Iris pigment epithelial cell (primary cell): ENCODE measurements at places on chromosomes 4 and X.

GRCh38 chr4:129641179-129641578 lies 545.2 kb downstream of the C4orf33 start:
- peak; percentile 50 for DNase-seq

DNA sequence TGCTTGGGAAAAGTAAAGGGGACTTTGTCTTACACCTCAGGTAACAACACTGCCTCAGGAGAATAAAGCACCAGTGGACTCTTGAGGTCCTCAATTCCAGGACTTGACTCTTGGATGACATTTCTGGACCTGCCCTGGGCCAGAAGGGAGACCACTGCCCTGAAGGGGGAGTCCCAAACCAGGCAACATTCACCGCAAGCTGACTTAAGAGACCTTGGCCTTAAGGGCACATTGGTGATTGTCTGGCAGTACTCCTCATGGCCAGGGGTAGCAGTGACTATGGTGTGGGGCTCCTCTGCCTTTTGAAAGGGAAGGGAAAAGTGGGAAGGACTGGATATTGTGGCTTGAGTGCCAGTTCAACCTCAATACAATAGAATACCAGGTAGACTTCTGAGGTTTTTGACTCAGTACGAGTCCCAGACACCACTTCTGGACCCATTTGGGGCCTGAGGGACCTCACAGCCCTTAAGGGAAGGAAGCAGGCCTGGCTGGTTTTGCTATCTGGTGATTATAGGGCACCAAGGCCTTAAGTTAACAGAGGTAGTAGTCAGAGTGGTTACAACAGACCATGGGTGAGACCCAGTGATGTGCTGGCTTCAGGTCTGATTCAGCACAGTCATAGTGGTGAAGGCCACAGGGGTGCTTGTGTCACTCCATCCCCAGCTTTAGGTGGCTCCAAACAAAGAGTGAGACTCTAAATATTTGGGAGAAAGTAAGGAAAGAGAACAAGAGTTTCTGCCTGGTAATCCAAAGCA lies 121.2 kb upstream of the TET2 start:
- DNase-seq, result no peak

- DNase-seq, result no peak
Measured at GRCh38 chrX:80022363-80023031, 7.9 kb downstream of the TBX22 start.

DNA sequence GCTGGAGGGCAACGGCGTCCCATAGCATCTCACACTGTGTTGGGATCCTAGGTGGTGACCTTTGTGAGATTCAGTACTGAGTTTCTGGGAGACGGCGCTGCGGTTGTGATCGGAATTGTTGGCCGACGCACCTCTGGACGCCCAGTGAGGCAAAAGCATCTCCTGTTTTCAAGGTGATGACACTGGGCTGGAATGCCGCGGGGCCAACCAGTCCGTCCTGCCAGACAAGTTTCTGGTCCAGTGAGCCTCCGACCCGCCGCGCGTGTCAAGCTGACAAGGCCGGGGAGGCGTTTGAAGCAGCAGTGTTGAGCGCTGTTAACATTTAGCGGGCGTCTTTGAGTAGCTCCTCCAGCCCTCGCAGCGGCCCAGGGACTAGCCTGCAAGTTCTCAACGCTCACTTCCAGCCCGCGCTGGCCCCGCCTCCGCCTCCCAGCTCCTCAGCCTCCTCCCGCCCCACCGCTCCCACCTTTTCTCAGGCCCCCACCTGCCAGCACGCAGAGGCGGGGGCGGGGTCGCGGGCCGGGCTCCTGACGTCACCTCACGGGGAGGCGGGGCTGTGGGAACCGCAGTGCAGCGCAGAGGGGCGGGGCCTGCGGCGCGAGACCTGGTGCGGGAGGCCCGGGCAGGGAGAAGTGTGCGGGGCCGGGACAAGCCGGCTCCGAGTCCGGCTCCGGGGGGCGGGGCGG lies 482 bp upstream of the CDS1 start:
- DNase-seq, result peak; percentile 53

- no peak for DNase-seq
Measured at GRCh38 chrX:127405946-127406345, 586.4 kb downstream of the PRR32 start.

GRCh38 chrX:153886915-153887314 lies 942 bp upstream of the L1CAM start:
- no peak for DNase-seq

DNA sequence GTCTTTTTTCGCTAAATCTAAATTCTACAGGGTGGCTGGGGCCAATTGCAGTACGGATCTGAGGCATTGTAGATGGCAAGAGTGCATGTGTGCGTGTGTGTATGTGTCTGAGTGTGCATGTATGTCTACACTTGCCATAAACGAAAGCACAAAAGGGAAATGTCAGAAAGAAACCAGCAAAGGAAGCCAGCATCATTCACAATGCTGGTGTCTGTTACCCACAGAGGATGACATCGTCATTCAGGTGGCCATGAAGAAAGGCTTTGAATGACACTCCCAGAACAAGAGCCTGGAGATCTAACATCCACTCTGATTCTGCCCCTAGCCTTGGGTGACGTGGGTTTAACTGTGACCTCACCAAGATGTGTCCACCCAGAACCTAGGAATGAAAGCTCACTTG lies 124.6 kb downstream of the DHRSX start:
- no peak for DNase-seq

DNA sequence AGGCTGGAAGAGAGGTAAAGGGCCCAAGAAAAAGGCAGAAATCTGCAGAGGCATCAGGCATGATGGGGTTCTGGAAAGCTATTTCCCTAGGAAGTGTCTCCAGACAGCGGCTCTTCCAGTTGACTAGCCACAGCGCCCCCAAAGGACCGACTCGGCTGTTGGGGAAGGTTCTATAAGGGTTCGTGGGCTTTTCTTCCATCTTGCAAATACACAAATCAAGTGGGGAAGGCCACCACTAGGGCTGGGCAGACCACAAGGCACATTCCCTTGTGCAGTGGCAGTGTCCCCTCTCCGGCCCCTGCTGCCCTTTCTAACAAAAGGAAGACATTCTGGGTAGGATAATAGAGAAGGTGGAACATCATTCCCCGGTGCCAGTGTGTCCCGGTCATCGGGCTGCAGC lies 18.2 kb downstream of the BCOR start:
- no peak for DNase-seq

GRCh38 chrX:34341258-34341657 lies 209.1 kb upstream of the FAM47A start:
- DNase-seq, result no peak

- no peak for DNase-seq
Measured at GRCh38 chr4:96986816-96987215, 1146.9 kb downstream of the PDHA2 start.

GRCh38 chr4:108959491-108959890 lies 196.6 kb upstream of the ETNPPL start:
- peak; percentile 53 for DNase-seq

DNA sequence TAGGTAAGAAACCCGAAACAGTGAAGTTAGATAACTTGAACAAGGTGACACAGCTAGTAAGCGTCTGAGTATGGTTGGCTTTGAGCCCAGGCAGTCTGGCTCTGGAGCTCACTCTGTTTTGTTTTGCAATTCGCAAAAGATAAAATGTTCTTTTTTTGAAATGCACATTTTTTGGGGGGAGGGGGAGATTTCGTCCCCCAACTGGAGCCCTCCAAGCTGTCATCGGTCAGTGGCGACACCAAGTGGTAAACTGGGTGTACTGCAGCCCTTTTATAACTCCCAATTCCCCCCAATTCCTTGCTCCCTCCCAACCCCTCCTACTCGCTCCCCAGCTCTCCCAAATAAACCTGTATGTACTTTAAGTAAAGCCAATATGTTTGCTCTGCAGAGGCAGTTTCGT lies 2.8 kb upstream of the CLCN5 start:
- DNase-seq, result peak; percentile 77

DNA sequence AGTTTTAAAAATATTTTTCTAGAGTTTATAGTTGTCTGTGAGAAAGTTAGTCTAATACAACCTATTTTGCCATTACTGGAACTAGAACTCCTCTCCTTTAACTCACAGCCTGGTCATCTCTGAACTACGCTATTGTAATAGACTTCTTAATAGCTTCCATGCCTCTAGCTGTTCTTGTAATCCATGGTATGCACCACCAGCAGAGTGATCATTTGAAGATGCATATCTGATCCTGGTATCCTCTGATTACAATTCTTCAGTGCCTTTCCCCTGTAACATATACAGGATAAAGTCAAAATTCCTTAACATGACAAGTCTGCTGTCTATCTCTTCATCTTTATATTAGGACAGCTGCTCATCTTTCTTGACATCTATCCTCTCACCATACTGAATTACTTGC lies 37.6 kb upstream of the NALF2 start:
- no peak for DNase-seq

DNA sequence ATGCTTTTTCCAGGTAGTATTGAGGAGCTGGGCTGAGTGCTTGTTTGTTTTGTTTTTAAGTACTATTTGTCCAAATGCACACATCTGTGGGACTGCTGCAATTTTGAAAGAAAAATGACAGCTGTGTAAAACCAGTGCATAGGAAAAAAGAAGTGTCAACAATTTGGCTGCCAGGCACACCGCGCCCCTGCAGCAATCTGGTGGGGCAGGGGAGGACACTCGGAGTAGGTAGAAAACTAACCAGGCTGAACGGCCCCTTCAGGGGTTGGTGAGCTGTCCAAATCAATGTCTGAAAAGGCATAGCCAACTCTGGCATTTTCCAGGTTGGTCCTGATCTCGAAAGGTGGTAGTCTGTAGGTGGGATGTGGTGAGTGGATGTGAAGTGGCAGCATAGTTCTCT lies 1.1 kb downstream of the LDOC1 start:
- no peak for DNase-seq

DNA sequence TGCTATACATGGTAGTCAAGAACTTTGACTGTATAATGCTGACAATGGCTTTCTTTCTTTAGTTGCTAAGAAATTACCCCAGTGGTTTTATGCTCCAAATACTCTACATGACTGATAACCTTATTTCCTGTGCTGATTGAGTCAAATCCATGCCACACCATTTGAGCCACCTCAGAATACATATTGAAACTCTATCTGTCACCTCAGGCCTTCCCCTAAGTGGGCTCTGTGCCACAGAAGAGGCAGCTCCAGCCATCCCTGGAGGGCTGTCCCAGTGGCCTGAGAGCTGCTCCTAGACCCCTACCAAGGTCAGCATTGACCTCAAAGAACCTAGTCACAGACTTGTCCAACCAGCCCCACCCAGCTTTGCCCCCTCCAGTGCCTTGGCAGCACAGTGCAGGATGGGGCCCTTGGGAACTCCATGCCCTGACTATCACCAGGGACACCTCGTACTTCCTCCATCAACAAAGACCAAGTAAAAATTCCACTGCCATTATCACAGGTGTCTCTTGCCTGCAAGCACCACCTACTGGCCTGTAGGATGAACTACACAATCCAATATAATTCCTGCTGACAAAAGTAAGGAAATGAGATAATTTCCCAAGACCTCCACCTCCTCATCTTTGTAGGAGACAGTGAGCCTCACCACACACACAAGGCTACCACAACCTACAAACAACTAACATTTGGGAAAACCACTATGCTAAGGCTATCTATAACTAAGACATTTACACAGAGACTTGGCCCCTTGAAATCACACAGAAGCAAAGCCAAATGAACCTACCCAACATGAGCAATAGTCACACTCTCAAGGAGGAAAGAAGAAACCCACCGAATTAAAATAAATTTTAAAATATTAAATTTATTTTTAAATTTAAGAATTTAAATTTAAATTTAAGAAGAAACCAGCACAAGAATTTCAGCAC lies 239.9 kb downstream of the NKX6-1 start:
- DNase-seq, result peak; percentile 35

DNA sequence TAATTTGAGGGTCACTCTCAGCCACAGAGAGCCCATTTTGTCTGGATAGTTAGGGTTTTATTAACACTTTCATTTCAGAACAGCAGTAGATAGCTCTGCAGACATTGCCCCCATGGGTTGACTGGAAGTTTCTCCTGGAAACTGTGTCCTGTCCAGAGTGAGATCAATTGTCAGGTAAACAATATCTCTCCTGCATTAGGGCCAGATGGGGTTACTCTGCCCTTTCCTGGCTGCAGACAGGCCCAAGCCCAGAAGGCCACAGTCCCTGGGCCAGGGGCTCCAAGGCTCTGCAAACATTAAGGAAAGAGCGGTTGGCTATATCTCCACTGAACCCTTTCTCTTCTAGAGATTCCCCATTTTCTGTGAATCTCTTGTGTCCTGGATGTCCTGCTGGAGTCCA lies 436.8 kb upstream of the PRKX start:
- no peak for DNase-seq

DNA sequence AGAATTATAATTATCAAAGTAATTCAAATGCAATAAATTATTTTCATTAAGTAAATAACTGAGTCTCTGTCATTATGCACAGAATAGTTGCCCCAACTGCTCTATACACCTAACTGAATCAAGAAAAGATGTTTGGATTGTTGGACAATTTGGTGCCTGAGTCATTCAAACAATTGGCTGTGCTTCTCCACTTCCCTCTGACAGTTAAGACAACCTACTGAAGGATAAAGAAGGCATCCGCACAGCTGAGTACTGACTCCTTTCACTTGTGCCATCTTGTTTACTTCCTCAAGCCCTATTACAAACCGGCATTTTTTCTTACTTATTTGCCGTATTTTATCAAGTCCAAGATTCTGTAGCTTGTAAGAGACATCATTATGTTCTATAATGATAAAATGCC lies 110.6 kb upstream of the C1QTNF7 start:
- peak; percentile 29 for DNase-seq

DNA sequence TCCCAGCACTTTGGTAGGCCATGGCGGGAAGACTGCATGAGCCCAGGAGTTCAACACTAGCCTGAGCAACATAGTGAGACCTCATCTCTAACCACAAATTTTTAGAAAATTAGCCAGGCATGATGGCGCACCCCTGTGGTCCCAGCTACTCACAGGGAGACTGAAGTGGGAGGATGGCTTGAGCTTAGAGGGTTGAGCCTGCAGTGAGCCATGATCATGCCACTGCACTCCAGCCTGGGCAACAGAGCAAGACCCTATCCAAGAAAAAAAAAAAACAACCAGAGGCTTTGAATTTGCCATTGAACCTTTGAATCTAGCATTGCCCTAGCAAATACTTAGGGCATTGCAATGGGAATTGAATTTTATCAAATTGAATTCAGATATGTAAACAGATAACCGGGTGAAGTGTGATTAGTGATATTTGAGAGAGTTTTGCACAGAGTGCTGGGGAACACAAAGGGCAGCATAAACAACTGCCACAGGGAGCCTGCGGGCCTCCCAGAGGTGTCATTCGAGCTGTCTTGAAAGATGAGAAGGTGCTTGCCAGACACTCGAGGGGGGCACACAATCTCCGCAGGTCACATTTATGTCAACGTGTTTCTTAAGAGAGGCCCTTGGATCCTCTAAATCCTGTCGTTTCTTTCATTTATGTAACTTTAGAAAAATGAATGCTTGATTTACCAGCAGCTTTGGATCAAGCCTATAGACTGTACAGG lies 200.3 kb downstream of the AASDH start:
- DNase-seq, result no peak

GRCh38 chrX:118519411-118520215 lies 24.0 kb downstream of the DOCK11 start:
- peak; percentile 77 for DNase-seq

- DNase-seq, result no peak
Measured at GRCh38 chr4:169102026-169102425, 92.0 kb upstream of the CBR4 start.

- peak; percentile 7 for DNase-seq
Measured at GRCh38 chr4:149426461-149426860, 389.2 kb downstream of the IQCM start.
